ENCODE measurements at places on chromosomes 1 and 21.

- DNase-seq = no peak
Measured at GRCh38 chr1:185998391-185998790, 264.2 kb downstream of the HMCN1 start.

GRCh38 chr21:43918385-43918947 lies 53.4 kb downstream of the AGPAT3 start:
- no peak for DNase-seq

DNA sequence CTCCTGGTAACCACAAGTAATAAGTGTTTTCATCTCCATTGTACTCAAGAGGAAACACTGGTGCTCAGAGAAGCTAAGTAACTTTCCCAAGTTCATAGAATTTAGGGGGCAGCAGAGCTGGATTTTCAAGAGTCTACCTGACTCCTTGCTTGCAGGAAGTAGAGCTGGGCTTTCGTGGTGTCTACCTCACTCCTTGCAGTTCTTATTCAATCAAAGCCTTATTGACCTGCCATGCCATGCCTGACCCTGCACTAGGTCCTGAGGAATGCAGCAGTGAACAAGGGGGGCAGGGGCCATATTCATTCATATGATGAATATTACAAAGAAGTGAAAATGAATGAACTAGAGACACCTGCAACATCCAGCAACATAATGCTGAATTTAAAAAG lies 93.3 kb downstream of the GLIS1 start:
- DNase-seq = no peak

DNA sequence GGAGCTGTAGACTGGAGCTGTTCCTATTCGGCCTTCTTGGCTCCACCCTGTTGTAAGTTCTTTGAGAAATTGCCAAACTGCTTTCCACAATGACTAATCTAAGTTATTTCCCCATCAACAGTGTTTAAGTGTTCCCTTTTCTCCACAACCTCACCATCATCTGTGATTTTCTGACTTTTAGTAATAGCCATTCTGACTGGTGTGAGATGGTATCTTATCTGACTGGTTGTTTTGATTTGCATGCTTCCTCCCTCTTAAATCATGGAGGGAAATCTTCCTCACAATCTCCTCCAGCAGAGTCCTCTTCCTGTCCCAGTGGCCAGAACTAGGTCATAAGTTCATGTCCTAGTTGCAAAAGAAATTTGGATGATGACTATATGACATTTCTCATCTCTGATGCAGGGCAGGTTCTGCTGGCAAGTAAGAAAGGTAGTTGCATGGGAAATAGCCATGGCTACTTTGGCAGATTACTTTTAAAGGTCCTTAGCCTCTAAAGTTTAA lies 294.0 kb downstream of the LRRC40 start:
- DNase-seq = no peak

- DNase-seq = no peak
Measured at GRCh38 chr1:93253516-93253915, 73.0 kb downstream of the CCDC18 start.

DNA sequence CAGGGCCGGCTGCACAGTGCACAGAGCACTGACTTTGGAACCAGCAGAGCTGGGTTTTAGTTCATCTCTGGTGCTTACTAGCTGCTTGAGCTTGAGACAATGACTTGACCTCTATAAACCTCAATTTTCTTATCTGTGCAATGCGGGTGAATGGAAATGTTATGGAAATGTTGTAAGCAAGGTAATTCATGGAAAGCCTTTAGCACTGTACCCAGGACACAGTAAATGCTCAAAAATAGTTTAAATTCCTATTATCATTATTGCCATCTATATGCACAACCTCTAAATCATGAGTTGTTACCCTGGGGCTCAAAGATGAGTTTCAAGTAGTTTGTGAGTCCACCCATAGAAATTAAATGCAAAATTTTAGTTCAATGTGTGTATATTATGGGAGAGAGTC lies 99.5 kb downstream of the CSMD2 start:
- DNase-seq = no peak

- DNase-seq = no peak
Measured at GRCh38 chr1:4375812-4376211, 278.6 kb upstream of the AJAP1 start.

DNA sequence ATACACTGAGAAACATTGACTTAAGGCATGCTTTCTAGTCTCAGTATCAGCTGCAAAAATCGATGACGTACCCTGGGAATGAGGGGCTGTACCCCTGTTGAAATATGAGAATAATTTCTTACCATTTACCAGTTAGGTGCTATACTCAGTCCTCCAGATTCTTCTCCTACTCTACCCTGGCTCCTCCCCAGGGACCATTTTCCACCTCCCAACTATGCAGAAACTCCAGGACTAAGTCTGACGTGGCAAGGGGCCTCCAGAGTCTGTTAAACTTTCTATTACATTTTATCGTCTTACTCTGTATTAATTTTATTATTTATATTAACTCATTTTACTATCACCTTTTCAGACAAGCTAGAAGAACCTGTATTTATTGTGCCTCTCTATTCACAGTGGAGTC lies 124.3 kb downstream of the CYYR1 start:
- DNase-seq = no peak

DNA sequence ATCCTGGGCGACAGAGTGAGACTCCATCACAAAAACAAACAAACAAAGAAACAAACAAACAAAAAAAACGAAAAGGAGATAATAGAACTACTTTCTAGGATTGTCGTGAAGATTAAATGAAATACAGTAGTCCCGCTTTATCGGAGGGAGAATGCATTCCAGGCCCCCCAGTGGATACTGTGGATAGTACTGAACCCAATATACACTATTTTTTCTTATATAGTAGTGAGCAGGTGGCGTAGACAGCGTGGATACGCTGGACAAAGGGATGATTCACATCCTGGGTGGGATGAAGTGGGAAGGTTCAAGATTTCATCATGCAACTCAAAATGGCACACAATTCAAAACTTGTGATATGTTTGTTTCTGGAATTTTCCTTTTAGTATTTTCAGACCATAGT lies 8.0 kb downstream of the SLC35F3 start:
- no peak for DNase-seq

- DNase-seq = peak; percentile 9
Measured at GRCh38 chr1:31297277-31298247, 730 bp downstream of the ZCCHC17 start.

- no peak for DNase-seq
Measured at GRCh38 chr1:84669831-84670230, 20.4 kb downstream of the SSX2IP start.

DNA sequence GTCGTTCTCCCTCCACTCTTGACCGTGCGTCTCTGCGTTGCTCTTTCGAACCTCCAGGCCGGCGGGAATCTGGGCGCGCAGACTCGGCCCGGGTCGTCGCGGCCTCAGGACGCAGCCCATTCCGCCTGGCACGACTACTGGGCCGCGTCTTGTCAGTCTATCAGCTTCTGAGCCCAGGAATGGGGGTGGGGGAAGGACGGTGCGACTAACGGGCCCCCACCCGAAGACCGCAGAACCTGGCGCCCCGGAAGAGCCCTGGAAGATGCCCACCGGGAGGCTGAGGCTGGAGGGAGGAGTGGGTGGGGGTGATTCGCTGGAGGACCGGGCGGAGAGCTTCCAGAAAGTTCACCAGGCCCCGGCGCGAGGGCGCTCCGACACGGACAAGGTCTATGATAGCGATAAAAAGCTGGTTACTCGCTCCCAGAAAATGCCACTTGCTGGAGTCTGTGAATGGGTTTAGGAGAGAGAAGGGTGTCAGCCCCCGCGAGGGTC lies 1.7 kb upstream of the DMRTA2 start:
- DNase-seq = no peak

GRCh38 chr1:45093334-45093733 lies 81.3 kb downstream of the UROD start:
- no peak for DNase-seq

- no peak for DNase-seq
Measured at GRCh38 chr1:36628804-36629203, 146.1 kb upstream of the CSF3R start.

DNA sequence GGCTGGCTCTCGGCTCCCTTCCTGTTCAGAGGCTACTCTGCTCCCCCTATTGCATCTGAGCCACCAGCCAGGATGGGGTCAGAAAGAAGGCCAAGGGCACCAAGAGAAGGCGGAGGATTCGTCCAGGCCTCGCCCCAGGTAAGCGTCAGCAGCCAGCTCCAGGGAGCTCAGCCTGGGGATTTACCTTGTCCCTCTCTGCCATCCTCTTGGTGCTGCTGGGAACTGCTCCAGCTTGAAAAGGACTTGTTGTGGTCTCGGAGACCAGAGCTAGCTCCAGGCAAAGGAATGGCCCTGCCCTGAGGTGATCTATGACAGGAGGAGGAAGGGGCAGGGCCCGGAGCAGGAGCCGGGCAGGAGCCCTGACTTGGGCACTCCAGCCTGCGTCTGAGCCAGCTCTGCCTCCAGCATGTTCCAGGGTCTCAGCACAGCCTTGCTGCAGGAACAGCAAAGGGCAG lies 113.7 kb upstream of the IFFO2 start:
- no peak for DNase-seq

GRCh38 chr1:147630447-147630846 lies 39.9 kb downstream of the ACP6 start:
- no peak for DNase-seq

DNA sequence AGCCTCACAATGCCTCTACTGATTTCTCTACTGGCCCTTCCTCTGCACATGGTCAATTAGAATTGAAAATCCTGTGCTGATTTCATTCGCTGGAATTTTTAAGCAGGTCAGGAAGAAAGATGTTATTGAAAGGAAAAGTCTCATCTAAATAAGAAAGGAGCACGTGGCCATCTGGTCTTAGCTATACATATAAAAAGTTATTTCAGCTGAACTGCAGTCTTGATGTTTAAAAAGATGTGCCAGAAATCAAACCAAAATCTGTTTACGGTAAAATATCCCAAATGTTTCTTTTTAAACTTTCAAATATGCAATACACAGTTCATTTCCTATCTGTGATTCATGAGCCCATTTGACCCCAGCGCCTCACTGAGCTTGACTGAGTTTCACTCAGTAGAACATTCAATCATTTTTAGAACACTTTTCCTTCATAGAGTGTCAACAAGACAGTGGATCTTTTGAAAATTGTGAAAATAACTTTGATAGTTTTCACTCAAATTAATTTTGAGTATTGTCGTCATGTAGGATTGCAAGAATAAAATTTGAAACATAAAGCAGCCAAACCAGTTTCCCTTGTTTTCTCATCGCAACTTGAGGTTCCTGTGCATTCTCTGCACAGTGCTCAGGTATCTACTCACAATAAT lies 293.6 kb downstream of the PTPRC start:
- no peak for DNase-seq

DNA sequence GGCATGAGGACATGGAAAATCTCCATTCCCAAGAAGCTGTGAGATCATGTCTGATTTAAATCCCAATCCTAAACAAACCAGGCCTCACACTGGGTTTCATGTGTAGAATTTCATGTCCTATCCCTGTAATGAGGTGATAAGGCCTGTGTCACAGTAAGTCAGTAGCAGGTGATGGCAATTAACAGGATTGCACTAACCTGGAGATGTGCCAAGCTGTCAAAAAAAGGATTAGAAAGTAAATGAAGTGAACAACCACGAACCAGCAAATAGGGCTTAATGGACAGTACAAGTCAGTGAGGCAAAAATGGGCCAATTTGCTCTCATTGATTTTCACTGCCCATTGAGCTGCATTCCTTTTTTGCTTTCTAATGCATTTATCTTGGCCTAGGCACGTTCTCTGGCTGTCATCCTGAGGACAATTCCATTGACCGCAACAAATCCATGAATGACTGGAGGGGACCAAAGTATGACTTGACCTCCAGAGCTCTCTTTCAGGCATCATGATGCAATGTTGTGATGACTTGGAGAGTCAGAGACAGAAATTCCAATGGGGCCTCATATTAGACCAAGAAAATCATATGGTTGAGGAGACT lies 673.6 kb upstream of the ADGRL2 start:
- no peak for DNase-seq

- no peak for DNase-seq
Measured at GRCh38 chr21:14075346-14076142, 135.2 kb downstream of the LIPI start.

- no peak for DNase-seq
Measured at GRCh38 chr1:78072216-78072615, 26.4 kb downstream of the GIPC2 start.

DNA sequence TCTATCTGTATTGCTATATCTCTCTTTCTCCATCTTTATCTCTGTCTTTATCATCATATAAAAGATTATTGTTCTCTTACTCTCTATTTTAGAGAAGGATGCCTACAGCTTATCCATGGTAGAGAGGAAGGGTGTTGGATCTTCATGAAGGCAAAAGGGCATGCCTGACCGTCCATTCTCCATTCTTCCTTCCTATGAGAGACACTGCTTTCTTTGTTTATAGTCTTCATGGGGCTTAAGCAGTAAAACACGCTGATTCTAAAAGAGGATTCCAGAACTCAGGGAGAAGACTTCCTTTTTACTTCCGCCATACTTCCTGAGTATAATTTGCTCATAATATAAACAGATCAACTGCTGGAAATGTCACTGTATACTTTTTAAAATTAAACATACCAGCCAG lies 44.0 kb downstream of the PDE4B start:
- DNase-seq = no peak
